ENCODE measurements at places on chromosomes 1 and 21.

DNA sequence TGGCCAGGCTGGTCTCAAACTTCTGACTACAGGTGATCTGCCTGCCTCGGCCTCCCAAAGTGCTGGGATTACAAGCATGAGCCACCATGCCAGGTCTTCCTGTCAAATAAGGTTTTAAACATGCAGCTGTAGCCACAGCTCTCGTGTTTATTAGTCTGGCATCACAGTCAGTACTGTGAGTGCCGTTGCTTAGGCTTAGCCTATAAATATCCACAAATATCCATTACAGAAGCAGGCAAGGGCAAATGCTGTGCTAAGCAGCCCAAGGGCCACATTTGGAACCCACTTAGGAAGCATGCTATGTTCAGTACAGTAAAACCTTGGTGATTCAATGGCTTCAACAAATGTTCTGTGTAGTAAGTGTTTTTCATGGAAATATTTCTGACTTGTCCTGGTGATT is 75.9 kb downstream of the KIF1B start:
- no peak for DNase-seq

- DNase-seq, result no peak
These were observed 315.0 kb downstream of the PTPRU start for GRCh38 chr1:29551123-29551936.

- DNase-seq, result no peak
These were observed 23.6 kb downstream of the IFFO2 start for GRCh38 chr1:18932879-18933278.

DNA sequence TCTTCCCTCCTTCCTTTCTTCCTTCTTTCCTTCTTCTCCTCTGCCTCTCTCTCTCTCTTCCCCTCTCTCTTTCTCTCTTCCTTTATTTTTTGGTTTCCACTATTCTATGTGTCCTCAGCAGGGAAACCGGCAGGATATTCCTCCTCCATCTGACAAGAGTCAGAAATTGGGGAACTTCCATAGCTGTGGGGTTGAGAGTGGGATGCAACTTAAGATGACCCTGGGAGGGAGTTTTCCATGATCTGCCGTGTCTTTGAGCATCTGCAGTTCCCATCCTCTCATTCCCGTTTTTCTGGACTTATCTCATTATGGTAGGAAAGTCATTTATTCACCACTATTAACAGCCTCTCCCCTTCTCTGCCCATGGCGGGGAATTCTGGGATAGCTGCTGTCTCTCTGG is 98.6 kb downstream of the NMNAT2 start:
- no peak for DNase-seq

- DNase-seq, result no peak
These were observed 129.4 kb downstream of the PPIAL4G start for GRCh38 chr1:148353461-148354283.

DNA sequence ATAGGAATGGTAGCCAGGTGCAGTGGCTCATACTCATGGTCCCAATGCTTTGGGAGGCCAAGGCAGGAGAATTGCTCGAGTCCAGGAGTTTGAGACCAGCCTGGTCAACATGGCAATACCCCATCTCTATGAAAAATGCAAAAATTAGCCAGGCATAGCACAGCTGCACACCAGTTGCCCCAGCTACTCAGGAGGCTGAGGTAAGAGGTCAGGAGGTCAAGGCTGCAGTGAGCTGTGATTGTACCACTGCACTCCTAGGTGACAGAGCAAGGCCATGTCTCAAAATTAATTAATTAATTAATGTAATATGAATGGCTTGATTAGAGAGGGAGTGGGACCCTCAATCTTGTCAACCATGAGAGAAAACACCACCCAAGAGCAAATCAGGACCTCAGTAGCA is 198.7 kb upstream of the DUSP10 start:
- DNase-seq, result no peak

DNA sequence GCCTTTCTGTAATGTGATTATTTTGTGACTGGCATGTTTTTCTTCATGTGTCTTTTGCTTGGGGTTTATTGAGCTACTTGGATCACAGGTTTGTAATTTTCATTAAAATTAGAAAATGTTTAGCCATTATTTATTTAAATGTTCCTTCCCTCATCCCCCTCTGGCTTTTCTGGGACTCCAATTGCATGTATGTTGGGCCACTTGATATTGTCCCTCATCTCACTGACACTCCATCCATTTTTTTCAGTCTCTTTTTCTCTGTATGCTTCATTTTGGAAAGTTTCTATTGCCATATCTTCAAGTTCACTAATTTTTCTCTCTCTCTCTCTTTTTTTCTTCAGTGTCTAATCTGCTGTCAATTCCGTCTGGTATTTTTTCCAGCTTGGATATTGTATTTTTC is 390.1 kb downstream of the PRDM2 start:
- no peak for DNase-seq

GRCh38 chr1:247936415-247936814 is 11.7 kb downstream of the OR2AJ1 start:
- DNase-seq, result no peak

GRCh38 chr1:222346955-222347354 is 200.9 kb downstream of the HHIPL2 start:
- DNase-seq, result no peak

DNA sequence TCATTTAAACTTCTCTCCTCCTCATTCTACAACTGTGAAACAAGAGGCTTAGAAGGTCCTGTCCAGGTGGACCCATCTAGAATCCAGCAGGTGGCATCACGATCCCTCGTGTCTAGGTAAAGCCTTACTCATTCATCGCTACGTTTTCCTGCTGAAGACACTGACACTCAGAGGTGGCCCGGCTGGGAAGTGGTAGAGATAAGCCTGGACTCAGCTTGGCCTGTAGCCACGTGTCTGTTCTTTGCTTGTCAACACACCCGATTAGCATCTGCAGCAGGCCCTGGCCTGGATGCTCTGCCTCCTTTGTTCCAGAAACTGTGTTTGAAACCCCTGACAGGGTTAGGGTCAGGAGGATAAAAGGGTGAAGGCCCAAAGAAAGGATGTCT is 43.4 kb downstream of the PARP1 start:
- DNase-seq, result peak; percentile 51
